NCI-H2081 treated with DMSO at 0.1 percent for 48 hours (cell line): ENCODE measurements at places on chromosomes 16 and 17.

DNA sequence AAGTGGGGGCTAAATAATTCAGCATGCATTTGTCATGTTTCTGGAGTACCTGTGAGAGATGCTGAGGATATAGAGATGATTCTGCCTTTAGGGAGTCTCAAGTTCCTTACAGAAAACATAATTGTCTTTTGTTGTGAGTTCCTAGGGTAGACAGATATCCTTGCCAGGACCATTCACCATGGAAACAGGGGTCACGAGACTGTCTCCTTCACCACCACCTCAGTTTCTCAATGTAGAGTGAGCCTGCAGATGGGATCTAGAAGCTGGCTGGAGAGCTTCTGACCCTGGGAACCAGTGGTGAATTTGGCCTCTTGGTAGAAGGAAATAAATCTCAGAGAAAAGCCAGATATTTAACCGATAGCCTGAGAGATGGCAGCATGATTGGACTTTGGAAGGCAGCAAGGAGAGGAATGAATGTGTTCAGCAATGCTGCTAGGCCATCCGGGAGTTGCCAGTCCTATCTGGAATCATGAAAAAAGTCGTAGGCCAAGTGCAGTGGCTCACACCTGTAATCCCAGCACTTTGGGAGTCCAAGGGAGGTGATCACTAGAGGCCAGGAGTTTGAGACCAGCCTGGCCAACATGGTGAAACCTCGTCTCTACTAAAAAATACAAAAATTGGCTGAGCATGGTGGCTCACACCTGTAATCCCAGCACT lies 7.4 kb upstream of the HDAC5 start:
- DNase-seq, result no peak

GRCh38 chr16:62751218-62751617 lies 715.0 kb upstream of the CDH8 start:
- no peak for DNase-seq

- DNase-seq, result no peak
Observed at GRCh38 chr17:46020023-46020761, 21.1 kb downstream of the STH start.

- DNase-seq, result no peak
Observed at GRCh38 chr16:84507011-84507982, 2.8 kb upstream of the MEAK7 start.

DNA sequence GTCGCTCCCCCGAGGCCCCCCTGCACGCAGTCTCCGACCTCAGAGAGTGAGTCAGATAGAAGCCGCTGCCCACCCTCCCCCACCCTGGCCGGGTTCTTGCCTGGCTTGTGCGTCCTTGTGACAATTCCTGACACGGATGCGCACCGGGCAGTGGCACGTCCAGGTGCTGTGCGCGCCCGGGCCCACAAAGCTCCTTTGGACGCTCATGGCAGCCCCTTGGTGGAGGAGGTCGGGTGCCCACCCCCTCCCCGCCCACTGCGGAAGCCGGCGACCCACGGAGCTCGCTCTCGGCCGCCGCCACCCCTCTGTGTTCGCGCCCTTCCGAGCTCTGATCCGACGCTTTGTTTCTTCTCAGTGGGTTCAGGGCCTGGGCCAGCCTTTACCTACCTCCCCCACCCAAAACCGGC lies 662 bp upstream of the TUBB3 start:
- DNase-seq, result no peak

DNA sequence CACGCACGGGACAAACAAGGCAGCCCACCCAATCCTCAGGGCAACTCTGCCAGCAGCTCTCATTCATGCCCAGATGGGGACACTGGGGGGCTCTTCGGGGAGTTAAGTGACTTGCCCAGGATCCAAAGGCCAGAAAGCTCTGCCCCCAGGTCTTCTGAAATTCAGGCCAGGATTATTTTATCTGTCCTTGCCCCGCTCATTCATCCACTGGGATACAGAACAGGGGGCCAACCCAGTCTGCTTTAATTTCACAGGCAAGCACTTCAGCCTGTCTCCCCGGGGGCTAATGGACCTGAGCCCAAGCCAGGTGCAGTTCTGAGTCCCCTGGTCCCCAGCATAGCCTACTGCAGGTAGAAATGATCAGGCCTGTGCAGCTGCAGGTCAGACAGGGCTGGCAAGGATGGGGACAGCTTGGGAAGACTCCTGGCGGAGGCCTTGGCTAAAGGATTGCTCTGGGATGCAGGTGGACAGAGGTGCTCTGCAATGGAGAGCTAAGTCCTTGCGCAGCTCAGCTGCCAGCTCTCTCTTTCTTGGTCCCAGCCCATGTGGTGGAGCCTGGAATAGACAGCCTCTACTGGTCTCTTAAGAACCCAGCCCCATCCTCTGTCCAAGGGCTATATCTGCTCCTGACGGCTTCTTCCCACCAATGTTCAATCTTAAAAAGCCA lies 766 bp upstream of the B3GNT9 start:
- no peak for DNase-seq

GRCh38 chr17:47978324-47978723 lies 7.4 kb downstream of the CDK5RAP3 start:
- DNase-seq, result no peak

GRCh38 chr17:3683054-3683511 lies 12.9 kb downstream of the P2RX5 start:
- no peak for DNase-seq

DNA sequence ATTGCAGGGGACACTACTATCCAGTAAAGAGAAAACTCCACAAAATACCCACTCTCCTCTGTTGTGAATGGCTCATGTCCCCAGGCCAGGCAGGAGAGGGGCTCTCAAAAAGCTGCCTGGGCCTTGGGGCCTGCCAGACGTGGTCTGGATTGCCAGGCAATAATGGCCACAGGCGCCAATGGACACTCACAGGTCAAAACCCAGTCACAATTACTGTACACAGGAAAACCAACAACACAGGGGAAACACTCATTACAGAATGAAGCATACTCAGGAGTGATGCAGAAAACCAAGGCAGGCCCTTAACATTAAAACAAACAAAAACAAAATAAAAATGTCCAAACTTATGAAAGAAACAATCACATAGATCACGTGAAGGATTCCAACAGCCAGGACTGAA lies 35.1 kb upstream of the SREBF1 start:
- no peak for DNase-seq

DNA sequence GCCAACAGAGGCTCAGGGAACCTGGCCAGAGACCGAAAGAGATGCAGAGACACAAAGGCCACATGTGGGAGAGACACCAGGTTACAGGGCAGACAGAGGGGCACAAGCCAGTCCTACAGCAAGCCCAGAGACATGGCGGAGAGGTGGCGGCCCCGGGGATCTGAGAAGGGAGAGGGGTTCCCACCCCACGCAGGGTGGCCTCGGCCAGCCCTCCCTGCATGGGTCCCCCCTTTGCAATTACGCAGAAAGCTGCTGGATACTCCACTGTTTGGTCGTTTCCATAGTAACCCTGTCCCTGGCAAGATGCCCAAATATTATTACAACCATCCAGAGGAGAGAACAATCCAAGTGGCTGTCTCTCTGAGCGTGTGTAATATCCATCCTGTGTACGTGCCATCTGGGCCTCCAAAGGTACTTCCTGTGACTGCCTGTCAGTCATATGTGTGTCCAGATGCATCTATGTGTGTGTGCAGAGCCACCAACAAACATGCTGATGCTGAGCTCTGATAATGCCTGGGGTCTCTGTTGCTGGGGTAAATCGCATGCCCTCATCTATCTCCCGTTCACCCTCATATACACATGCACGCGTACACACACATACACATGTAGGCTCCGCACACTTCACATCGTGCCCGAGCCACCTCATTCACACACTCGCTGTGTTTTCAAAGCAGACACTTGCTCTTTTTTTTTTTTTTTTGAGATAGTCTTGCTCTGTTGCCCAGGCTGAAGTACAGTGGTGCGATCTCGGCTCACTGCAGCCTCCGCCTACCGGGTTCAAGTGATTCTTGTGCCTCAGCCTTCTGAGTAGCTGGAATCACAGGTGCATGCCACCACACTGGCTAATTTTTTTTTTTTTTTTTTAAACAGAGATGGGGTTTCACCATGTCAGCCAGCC lies 5.5 kb downstream of the PCGF2 start:
- peak; percentile 97 for DNase-seq

DNA sequence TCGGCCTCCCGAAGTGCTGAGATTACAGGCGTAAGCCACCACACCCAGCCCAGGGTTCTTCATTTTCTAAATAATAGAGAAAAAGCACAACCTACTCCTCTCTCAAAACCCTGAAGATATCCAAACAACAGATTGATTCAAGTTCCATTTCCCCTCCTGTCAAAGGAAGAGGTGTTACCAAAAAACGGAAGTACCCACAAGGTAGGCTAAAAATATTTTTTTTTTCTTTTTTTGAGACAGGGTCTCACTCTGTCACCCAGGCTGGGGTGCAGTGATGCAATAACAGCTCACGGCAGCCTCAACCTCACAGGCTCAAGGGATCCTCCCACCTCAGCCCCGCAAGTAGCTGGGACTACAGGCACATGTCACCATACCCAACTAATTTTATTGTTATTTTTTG lies 18.9 kb downstream of the UTP6 start:
- no peak for DNase-seq

- no peak for DNase-seq
Observed at GRCh38 chr17:7204336-7204735, 15.3 kb downstream of the DLG4 start.

GRCh38 chr17:13030459-13031300 lies 12.9 kb upstream of the ELAC2 start:
- DNase-seq, result no peak
